ENCODE measurements at places on chromosomes 3 and 15.

GRCh38 chr15:90478846-90479481, 50.8 kb upstream of the CRTC3 start:
- no peak for DNase-seq

DNA sequence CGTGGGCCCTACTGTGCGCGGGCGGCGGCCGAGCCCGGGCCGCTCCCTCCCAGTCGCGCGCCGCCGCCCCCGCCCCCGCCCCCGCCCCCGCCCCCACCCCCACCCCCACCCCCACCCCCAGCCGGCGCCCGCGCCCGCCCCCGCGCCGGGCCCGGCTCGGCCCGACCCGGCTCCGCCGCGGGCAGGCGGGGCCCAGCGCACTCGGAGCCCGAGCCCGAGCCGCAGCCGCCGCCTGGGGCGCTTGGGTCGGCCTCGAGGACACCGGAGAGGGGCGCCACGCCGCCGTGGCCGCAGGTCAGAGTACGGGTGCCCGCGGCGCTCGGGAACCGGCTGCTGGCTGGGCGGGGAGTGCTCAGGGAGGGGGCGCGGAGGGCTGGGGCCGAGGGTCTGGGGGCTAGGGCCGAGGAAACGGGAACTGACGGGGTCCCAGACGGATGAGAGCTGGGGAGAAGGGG, 1.1 kb upstream of the PPARG start:
- DNase-seq = no peak

DNA sequence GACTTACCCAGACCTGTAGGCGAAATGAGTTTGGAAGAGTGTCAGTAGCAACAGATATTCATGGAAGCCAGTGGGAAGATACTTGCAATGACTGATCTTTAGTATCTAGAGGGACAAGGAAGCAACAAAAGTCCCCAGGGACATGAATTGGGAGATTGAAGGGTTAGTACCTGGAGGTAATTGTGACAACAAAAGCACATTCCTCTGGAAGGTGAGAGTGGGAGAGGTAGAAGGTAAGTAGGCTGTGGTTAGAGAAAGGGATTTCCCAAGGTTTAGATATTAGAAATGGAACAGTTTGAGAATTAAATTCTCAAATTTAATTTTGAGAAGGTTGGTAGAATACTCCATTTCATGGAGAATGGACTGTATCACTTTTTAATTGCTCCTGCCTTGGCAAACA, 191.4 kb downstream of the AKAP13 start:
- DNase-seq = no peak

GRCh38 chr3:55343486-55344357, 143.4 kb downstream of the WNT5A start:
- no peak for DNase-seq

DNA sequence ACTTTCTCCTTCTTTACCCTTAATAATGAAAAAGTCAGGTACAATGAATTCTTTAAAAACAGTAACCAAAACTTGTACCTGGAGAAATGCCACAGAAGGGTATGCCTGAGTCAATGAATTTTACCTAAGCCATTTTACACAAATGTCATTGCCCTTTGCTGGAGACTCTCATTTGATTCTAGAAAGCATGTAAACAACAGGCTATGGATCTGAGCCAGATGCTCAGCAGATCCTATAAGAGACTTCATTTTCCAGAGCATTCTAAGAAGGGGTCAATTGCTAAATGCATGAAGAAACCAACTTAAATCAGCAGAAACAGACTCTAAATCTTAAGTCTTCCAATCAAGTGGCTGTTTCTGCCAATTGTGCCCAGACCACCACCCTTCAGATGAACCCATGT, 83.8 kb upstream of the GALNT15 start:
- DNase-seq = no peak

DNA sequence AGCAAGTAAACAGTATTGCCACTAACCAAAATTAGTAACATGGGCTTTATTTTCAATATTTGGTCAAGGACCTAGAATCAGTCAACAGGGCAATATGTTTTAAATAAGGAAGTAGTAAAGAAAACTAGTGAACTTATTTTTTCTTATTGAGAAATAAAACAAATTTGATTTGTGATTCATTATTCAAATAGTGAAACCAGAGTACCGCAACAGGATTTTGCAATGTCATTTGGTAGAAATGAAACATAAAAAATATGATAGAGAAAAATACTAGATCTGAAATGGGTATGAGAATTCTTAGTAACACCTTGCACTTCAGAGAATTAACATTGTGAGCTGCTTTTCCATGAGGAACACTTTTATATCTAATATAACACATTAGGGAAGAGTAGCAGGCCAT, 291.8 kb upstream of the GBE1 start:
- no peak for DNase-seq

GRCh38 chr15:66936109-66936860, 129.1 kb upstream of the SMAD3 start:
- no peak for DNase-seq

DNA sequence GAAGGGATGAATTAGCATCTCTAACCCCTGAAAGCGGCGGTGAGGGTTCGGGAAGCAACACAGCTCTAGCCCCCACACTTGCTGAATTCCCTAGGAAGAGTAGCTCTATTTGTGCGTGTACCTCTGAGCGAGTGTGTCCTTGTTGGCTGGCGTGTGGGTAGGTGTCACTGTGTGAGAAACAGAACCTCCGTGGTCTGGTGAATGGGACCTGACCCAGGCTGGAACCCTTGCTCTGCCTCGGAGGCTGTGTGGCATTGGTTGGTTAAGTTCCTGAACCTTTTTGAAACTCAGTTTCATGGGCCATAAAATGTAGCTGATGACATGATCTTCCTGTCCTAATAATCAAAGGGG, 414 bp upstream of the TMEM115 start:
- no peak for DNase-seq

DNA sequence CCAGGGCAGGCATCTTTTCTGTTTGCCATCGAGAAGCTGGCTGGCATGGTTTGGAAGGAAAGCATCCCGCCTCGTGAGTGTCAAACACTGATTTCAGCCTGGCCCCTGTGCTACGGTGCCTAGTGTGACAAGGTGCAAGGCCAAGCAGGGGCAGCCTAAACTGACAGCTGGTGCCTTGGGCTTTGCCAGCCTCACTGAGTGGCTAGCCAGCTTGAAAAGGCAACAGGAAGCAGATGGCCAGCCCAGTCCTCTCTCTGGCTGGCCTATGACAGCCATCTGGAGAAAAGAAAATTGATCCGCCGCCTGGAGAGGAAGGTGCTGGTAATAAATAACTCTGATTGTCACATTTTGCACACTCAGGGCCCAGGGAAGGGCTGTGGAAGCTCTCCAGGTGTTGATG, 52.2 kb downstream of the C3orf85 start:
- DNase-seq = no peak
